ENCODE measurements at places on chromosomes 7 and 10.

- no peak for DNase-seq
Observed at GRCh38 chr7:142873281-142873784, 12.2 kb downstream of the TRPV6 start.

DNA sequence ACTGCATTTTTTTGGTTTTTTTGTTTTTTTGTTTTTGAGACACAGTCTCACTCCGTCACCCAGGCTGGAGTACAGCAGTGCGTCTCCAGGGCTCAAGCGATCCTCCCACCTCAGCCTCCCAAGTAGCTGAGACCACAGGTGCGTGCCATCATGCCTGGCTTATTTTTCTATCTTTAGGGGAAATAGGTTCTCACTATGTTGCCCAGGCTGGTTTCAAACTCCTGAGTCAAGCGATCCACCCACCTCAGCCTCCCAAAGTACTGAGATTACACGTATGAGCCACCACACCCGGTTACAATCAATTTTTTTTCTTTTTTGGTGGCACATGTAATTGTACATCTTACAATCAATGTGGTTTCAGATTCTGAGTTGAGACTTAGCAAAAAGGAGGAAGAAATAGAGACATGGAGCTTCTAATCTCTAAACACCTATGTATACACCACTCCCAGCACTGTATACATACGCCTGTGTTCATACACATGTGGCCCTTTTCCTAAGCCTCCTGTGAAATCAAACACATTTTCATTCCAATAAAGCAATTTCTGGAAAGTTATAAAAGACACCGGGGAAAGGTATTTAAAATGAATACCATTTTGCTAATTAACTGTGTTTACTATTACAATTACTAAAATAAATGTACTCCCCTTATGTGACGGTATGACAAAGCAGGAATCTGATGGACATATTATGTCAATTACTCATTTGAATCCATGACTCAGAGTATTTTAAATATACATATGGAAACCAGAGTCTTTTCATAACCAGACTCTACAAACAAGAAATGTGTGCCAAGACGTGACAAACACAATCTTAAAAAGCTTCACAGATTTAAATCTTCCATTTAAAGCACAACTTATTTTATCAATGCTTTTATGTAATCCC, 40.9 kb downstream of the SMURF1 start:
- no peak for DNase-seq

- DNase-seq = no peak
Observed at GRCh38 chr10:132463333-132464255, 66.6 kb downstream of the PWWP2B start.

- DNase-seq = no peak
Observed at GRCh38 chr10:1762076-1762475, 24.8 kb upstream of the ADARB2 start.

DNA sequence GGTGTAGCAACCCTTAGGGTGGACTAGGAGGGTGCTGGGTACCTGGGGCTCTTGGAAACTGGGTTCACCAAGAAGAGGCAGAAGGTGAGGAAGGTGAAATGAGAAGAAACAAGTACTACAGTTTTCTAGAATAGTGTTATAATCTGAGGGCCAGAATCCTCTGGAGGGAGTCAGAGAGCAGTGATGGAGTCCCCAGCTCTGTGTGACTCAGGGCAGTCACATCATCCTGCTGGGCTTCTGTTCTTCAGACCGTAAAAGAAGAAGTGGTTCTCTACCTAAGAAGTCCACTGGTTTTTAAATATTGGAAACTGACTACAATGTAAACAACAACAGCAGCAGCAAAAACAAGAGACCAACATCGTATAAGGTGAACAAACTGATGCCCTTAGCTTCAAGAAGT, 197.3 kb downstream of the PRPF18 start:
- no peak for DNase-seq

GRCh38 chr10:10552948-10553347, 464.7 kb upstream of the CELF2 start:
- DNase-seq = no peak

GRCh38 chr10:87066865-87067264, 27.8 kb downstream of the GLUD1 start:
- DNase-seq = no peak

DNA sequence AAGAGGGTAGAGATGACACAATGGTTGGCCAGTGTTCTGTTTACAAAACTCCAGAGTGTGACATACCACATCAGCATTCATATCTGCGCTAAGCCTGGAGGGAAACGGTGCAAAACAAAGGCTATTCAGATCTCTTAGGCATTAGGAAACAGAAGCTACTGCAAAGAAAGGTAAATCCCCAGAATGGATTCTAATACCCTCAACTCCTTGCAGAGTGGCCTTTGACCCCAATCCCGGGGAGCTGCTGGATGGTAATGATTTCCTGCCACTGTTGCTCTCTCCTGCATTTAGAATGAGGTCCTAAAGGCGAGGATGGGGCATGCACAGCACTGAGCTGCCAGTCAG, 65.2 kb downstream of the AOAH start:
- no peak for DNase-seq

- DNase-seq = no peak
Observed at GRCh38 chr7:37698276-37698675, 14.7 kb downstream of the GPR141 start.

DNA sequence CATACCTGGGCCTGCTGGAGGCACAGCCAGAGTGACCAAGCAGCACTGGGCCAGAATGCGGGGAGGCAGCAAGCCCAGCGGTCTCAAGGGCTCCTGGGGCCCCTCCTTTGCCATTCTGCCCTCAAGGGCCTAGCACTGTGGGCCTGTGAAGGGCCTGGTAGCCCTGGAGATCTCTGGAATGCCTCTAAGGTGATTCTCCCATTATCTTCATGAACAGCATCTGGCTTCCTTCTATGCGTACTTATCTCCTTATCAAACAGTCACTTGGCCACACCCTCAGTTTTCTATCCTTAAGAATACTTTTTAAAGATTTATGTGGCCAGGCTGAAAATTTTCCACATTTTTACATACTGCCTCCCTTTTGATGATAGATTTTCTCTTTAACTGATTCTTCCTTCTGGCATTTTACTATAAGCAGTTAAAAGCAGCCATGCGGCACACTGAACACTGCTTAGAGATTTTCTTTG, 67.5 kb upstream of the CCNY start:
- no peak for DNase-seq

- DNase-seq = no peak
Observed at GRCh38 chr7:100356416-100357068, 1.4 kb upstream of the PILRB start.

- no peak for DNase-seq
Observed at GRCh38 chr7:158572000-158572828, 15.4 kb downstream of the PTPRN2 start.

DNA sequence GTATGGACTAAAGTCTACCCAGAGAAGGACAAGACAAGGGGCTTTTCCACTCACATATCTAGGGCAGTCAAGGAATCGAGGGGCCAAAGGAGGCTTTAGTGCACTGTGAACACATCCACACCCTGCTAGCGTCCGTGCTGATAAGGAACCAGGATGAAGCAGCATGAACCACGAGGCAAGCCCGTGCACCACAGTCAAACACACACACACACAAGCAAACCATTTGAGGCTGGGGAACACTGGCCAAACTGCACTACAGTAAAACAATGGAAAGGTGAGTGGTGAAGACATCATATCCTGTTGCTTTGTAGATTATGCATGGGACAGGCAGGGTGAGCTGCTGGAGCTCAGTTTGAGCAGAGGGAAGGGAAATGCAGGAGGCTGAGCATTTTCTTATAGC, 177.4 kb upstream of the CDCA7L start:
- no peak for DNase-seq

DNA sequence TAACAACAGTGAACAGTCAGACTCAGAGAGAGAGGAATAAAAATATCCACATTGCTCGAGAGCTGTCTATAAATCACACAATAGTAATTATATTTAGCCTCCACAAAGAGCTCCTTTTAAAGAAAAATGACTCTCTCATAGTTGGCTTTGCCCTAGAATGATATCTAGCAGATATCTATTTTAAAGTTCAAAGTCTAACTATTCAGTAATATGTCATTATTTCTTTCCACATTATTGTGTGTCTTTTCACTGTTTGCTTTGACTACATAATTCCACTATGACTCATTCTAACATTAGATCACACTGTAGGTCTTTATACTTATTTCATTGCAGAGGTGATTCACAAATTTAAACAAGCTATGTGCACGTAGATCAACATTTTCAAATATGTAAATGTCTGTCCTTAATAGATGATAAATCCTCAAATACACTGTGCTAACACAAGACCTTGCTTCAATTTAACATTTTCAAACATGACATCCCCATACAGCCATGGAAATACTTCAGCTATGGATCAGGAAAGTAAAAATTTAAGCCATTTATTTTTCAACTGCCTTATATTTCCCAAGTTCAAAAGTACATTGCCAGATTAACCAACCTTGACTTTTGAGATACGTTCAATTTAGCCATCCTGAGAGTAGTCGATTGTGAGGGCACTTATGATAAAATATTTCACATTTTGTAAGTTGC, 99.9 kb upstream of the AKR1E2 start:
- no peak for DNase-seq

- no peak for DNase-seq
Observed at GRCh38 chr7:16951483-16952080, 69.8 kb upstream of the AGR3 start.

- DNase-seq = no peak
Observed at GRCh38 chr10:125355657-125356056, 195.3 kb upstream of the CTBP2 start.

Measured in NCI-H187 treated with DMSO at 0.1 percent for 48 hours (cell line).